ENCODE measurements at places on chromosomes 1 and 21.

- no peak for DNase-seq
Measured at GRCh38 chr1:206975306-206975705, 5.0 kb upstream of the FCAMR start.

- no peak for DNase-seq
Measured at GRCh38 chr1:14968251-14968851, 185.2 kb upstream of the TMEM51 start.

DNA sequence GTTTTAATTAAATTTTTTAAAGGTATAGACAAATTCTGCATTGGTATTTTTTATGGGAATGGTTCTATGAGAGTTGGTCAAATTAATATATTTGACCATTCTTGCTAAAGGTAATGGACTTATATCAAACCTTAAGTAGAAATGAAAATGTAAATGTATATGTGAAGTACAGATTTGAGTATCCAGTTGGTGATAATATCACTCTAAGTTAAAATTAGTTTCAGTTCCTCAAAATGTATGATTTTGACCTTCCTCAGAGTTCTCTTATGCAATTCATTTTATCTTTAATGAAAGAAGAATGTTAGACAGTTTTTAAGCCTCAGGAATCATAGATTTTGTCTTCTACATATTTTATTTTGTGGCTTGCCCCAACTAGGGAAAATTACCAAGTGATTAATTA, 1291.5 kb upstream of the B3GALT2 start:
- no peak for DNase-seq

GRCh38 chr1:168763031-168763430, 34.0 kb upstream of the DPT start:
- no peak for DNase-seq

DNA sequence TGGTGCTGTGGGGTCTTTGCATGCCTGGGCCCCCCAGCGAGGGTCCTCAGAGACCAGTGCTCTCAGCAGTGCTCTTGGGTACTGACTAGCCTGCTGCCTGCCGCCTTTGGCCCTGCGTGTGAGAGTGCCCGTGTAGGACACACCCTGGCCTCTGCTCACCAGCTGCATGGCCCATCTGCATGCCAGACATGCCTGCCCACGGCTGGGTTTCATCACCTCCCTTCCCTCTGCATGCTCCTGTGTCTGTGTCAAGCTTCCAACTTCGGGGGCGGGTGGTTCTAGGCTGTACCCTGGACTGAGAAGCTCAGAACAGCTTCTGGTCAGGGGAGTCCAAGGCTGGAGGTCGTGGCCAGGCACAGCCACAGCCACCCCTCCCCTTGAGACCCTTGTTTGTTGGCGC, 56.9 kb downstream of the PTPRF start:
- DNase-seq: no peak

DNA sequence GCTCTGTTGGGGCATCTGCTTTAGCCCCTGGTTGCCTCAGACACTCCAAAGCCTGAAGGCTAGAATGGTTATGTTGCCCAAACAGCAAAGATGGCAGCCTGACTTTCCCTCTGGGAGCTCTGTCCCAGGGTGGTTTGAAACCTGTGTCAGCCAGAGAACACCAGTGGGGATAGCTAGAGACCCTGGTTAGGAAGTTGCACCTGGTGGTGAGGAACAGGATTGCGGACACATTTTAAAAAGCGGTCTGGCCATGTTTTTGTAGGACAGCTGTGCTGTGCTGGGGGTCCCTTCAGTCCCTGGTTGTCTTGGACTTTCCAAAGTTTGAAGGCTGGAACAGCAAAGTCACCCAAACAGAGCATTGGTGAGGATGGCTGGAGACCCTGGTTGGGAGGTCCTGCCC, 87.8 kb downstream of the DNM3 start:
- no peak for DNase-seq

- no peak for DNase-seq
Measured at GRCh38 chr1:22326372-22326915, 125.2 kb upstream of the ZBTB40 start.

DNA sequence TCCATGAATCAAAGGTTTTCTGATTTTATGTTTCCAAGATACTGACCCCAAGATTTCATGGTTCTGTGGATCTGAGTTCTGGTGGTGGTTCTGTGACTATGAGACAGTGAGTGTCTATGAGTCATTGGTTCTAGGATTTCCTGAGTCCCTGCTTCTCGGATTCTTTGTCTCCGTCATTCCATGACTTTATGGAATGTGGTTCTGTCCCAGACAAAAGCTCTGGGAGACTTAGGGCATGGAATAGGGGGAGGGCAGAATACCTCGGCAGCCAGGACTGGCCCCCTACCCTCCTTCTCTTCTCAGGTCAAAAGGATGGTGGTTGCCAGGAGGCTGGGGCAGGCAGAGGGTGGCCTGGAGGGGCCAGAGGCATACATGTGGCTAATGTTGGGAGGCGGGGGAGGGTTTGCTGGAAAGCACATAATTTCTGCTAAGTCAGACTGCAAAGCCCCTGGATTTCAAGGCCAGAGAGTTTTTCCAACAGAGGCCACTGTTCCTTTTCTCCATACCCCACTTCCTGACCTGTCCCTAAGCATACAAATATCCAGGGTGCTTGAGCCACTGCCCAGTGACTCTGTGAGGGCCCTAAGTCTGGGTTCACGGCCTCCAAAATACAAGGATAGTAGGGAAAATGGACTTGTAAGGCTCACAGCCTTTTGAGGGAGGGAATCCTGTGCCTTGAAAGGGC, 17.2 kb downstream of the CDCP2 start:
- no peak for DNase-seq

GRCh38 chr1:177355575-177355974, 184.8 kb downstream of the BRINP2 start:
- no peak for DNase-seq

DNA sequence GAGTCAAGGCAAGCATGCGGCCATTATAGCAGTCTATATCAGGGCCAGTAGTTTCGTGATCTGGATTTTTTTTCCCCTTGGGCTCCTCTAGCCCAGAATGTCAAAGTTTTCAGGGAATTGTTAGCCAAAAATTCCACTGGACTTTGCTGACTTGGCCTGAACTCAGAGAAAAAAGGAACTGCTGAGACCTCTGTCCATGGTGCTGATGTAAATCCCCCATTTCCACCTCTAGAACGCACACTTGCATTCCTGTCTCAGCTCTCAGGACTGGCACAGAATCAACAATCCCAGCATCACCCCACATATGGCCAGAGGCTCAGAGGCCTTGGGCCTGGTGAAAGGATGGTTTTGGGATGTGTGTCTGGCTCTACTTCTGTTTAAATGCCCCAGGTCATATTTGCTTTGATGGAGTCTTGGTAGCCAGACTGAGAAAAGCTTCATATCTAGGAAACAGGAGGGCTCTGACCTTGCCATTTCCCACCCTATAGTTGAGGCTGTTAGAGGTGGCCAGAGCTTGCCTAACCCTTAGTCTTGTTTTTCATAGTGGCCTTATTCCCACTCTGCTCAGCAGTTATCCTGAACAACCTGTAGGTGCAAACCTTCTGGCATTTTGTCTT, 16.9 kb upstream of the EFCAB14 start:
- DNase-seq: no peak

All from stimulated activated CD4-positive, alpha-beta T cell treated with anti-CD3 and anti-CD28 coated beads, Interleukin-15, amount 100 ng/mL, for 1 hour (primary cell).